ENCODE measurements at places on chromosomes 2 and 18.

DNA sequence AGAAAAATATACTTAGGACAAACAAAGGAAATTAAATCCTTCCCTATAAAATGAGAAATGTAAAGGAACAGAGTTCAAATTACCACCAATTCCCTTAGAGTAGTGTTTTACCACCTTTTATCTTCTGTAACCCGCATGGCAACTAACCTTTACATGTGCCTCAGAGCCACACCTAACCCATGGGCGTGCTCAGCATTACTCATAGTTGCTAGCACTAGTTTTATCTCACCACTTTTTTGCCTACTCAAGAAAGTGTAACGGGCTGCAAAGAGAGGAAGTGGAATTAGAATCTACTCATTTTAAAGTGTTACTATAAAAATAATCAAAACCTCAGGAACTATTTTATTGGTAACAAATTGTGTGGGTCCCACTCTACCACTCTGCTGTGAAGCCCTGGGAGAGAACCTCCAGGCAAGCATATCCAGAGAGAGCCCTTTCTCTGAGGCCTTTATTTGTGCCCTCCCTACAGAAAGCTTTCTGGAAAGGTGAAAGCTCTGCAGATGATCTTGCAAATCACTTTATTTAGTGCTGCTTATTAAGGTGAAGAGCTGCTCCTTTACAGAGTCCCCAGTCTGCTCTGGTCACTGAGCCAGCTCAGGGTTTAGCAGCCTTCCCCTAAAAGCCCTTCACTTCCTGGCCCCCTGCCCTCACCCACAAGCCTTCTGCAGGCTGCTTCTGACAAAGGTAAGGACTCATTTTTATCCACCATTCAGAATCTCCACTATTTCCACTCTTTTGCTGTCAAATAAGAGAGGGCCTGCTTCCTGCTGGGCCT is 98.8 kb downstream of the TRABD2A start:
- DNase-seq: no peak

DNA sequence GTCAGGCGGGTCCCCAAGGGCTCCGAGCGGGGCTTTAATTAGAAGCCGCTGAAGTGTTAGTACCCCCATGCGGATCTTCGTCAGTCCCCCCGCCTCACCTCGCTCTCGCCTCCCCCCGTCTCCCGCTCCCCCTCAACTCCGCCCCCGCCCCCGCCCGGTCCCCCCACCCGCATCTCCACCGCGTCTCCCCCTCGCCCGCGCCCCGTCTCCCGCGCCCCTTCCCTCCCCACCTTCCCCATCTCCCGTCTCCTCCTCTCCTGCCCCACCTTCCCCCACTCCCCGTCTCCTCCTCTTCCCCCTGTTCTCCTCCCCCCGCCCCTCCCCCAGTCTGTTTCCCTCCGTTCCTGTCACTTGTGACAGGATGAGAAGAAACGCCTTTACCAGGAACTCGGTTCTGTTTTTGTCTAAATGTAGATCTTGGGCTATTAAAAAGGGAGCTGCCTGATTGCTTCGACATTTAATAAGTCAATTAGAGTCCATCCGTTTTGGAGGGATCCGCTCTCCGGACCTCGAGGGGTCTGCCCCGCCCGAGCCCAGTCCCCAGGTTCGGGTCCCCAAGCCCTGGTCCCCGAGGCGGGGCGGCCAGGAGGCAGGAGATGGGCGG is 969 bp upstream of the ALKAL2 start:
- DNase-seq: no peak

GRCh38 chr2:188570370-188570769 is 278.7 kb downstream of the GULP1 start:
- no peak for DNase-seq

GRCh38 chr2:208415897-208416296 is 9.3 kb downstream of the PTH2R start:
- no peak for DNase-seq

DNA sequence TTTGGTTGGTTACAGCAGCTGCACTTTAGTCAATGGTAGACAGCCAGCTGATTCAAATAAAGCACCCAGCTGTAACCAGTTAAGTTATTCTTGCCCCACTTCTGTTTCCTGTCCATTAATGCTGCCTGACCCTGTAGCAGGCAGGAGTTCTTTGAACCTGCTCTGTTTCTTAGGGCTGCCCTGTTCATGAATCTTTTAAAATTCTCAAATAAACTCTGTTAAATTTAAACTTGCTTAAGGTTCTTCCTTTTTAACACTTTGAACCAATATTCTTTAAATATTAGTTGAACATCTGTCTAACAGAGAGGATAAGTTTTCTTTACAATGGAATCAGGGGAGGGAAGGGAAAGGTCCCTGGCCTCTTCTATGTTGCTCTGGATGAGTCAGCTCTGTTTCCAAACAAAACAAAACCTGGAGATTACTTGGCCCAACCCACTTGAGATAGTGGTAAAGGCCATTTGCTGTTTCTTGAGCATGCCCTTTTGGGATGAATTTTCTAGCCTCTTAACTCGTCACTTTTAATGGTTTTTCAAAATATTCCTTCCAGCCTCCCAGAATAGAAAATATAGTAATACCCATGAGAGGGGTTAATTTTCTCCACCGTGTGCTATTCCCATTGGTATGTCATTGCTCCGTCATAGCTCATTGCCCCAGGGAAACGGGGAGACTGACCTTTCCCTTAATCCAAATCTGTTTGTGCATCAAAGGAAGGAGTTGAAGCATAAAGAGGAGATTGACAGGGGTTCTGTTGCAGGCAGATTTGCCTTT is 112.1 kb upstream of the FHL2 start:
- DNase-seq: peak; percentile 60

DNA sequence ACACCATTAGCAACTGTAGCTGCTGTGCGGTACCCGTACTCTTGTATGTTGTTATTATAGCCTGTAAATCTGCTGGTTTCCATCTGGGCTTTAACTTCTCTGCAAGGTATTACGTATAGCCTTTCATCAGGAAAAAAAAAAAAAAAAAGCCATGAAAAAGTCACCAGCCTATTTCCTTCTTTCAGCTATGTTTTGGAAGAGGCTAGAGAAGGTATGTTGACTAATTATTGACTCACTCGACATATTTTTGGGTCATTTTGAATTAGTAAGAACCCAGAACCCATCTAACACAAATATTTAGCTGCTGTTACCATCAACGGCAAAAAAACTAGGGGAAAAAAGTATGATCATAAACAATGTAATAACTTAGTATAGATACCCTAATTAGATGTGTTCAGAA is 1395.6 kb downstream of the SUCLG1 start:
- no peak for DNase-seq

Measured in HT-29 (cell line).